ENCODE measurements at places on chromosomes 4 and X. TPM values are rescaled to one million over a fixed set of nuclear protein-coding genes. Genes with fewer than 3 reads are reported as not detected.

Gene CTAG2
- not detected for total RNA-seq

- no peak for DNase-seq
Measured at GRCh38 chrX:154815274-154815818, 10.1 kb upstream of the MPP1 start.

DNA sequence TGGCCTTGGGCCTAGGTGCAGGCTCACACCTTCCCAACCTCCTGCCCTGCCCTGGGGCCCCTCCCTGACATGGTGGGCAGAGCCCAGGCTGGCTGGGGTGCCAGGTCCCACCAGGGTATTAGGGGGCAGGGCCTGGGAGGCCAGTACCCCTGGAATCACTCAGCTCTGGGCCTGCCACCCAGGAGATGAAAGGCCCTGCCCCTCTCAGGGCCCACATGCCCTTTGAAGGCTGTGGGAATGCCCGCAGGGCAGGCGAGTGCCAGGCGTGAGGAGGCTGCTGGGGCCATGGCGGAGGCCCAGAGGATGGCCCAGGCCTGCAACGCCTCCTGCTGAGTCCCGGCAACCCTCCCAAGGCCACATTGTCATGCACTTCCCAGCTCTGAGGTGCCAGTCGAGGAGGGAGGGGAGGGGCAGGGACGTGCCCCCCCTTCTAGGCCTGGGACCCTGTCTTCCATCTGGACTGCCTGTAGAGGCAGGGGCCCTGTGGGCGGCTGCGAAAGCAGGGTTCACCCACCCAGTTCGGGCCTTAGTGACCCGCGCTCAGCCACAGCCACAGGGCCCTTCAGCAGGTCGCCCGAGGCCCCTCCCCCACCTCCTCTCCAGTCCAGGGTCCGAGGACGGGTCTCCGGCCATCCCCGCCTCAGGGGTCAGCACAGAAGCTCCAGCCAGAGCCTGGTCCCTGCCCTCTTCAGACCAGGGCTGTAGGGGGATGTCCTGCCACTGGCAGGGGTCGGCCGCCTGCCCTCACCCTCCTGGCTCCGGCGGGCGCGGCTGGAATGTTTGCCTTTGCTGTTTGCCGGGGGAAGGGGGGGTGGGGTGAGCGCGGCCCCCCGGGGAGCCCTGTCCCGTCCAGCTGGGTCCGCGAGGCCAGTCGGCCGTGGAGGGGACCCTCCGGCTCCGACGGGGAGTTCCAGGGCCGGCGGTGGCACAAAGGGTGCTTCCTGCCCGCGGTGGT lies 26.7 kb upstream of the FGFR3 start:
- DNase-seq, result no peak

- DNase-seq, result peak; percentile 86
Measured at GRCh38 chr4:148118633-148119032, 323.6 kb downstream of the NR3C2 start.

DNA sequence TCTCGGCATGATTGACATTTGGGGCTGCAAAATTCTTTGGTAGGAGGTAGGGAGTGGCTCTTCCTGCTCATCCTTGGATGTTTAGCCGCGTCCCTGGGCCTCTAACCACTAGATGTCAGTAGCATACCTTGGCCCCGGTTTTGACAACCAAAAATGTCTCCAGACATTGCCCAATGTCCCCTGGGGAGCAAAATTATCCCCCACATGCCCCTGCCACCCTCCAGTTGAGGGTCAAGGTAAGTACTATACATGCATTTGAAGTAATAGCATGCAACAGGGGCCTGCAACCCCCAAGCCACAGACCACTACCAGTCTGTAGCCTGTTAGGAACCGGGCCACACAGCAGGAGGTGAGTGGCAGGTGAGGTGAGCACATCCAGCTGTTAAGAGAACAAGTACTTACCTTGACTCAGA lies 17.6 kb upstream of the KIAA1210 start:
- DNase-seq, result peak; percentile 23

DNA sequence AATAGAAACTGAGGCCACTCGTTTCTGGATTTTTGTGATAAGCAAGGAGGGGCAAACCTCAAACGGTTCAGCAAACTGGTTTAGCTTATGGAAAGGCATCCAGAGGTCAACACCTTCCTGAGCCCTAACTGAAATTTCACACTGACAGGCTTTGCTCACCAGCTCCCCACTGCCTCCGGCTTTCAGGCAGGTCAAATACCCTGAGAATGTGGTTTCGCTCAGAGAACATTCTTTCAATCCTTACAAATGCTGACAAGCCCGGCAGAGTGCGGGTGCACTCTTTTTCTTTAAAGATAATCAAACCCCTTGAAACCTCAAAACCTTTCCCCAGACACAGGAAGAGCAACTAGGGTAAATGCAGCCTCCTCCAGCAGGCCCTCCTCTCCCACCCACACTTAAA lies 41.5 kb downstream of the CD40LG start:
- DNase-seq, result no peak
